ENCODE measurements at places on chromosomes 1 and 21. TPM values are rescaled to one million over a fixed set of nuclear protein-coding genes. Genes with fewer than 3 reads are reported as not detected.

NEK2 gene
- 46.1 TPM for total RNA-seq

CYYR1 gene
- not detected for total RNA-seq

CEP85 gene
- total RNA-seq, result 35.5 TPM

CD1E gene
- not detected for total RNA-seq

ITLN2 gene
- not detected for total RNA-seq

GRCh38 chr1:60753036-60753900 is 329.1 kb upstream of the NFIA start:
- DNase-seq, result no peak
- H3K4me3 ChIP-seq, result no peak overlapping the region
- H3K27me3 ChIP-seq, result no peaks in the 10 kb centered on the region
- no peaks in the 10 kb centered on the region for H3K36me3 ChIP-seq
- H3K27ac ChIP-seq, result no peak overlapping the region
- H3K4me1 ChIP-seq, result no peaks in the 10 kb centered on the region

- no peak overlapping the region for H3K4me3 ChIP-seq
- DNase-seq, result no peak
- peaks cover 2% of the 10 kb centered on the region for H3K27me3 ChIP-seq
- H3K4me1 ChIP-seq, result peaks cover 6% of the 10 kb centered on the region
Observed at GRCh38 chr1:94871031-94871430, 50.9 kb downstream of the SLC44A3 start.

GRCh38 chr21:33018707-33019465 is 6.8 kb upstream of the OLIG2 start:
- peaks cover 16% of the 10 kb centered on the region for H3K4me1 ChIP-seq
- no peak overlapping the region for H3K4me3 ChIP-seq
- H3K27me3 ChIP-seq, result peaks cover 83% of the 10 kb centered on the region
- H3K27ac ChIP-seq, result no peak overlapping the region
- peaks cover 3% of the 10 kb centered on the region for H3K36me3 ChIP-seq

DNA sequence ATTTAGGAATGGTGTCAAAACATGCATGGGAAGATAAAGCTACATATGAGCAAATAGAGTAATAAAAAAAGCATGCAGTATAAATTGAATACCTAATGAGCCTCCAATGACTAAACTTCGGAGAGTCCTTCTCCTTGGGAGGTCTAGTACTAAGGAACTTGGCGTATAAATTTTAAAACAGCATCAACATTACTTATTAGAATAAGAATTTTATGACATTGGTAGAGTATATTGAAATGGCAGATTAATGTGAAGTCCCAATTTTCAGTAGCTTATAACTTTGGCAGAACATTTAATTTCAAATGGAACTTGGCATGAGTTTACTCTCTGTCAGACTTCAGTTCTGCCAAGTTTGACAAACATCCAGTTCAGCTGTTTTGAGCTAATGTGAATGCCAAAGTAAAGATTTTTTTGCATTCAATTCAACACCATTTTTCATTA is 104.7 kb upstream of the RGS18 start:
- no peaks in the 10 kb centered on the region for H3K4me1 ChIP-seq
- H3K27ac ChIP-seq, result no peak overlapping the region
- H3K36me3 ChIP-seq, result no peaks in the 10 kb centered on the region
- no peak overlapping the region for H3K4me3 ChIP-seq
- DNase-seq, result no peak
- no peaks in the 10 kb centered on the region for H3K27me3 ChIP-seq

DNA sequence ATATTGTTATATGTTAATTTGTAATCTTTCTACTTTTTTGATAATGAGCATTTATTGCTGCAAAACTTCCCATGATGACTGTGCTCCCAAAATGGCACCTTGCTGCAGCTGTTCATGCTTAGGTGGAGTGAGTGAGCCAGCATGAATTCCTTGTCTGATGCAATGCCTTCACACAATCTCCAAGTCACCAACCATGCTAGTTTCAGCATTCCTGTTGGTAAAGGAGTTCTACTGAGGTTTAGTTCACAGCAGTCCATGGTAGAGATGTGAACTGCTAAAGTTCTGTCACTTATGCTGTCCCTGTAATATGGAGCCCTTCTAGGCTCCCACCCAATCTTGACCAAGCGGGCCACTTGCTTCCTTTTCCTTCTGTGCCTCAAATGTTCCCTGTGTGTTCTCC is 26.2 kb upstream of the PRKACB start:
- H3K36me3 ChIP-seq, result no peaks in the 10 kb centered on the region
- DNase-seq, result no peak
- no peaks in the 10 kb centered on the region for H3K27me3 ChIP-seq
- peaks cover 8% of the 10 kb centered on the region for H3K4me1 ChIP-seq
- no peak overlapping the region for H3K27ac ChIP-seq

- H3K27ac ChIP-seq, result no peak overlapping the region
- DNase-seq, result no peak
- H3K27me3 ChIP-seq, result no peaks in the 10 kb centered on the region
- no peaks in the 10 kb centered on the region for H3K4me1 ChIP-seq
- H3K36me3 ChIP-seq, result no peaks in the 10 kb centered on the region
- no peak overlapping the region for H3K4me3 ChIP-seq
Observed at GRCh38 chr1:52266507-52266906, 99.5 kb downstream of the CC2D1B start.

- no peaks in the 10 kb centered on the region for H3K36me3 ChIP-seq
- no peak for DNase-seq
- H3K27me3 ChIP-seq, result no peaks in the 10 kb centered on the region
- H3K4me1 ChIP-seq, result no peaks in the 10 kb centered on the region
Observed at GRCh38 chr1:69551476-69552324, 16.0 kb upstream of the LRRC7 start.

DNA sequence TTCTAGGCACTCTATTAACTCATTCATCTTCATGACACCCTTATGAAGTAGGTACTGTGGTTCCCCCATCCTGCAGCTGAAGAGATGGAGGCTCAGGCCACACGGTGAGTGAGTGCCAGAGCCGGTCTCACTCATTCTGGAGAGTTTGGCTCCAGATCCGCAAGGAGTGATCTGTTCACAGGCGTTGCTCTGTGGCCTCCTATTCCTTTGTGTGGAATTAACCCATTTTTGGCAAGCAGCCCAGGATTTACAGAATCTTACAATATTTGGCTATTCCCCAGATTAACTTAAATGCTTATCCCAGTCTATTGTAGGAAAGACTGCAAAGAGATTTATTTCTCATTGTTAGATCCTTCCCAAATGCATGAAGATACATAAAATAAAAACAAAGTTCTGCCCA is 29.6 kb downstream of the KIAA0040 start:
- H3K36me3 ChIP-seq, result peaks cover 89% of the 10 kb centered on the region
- no peak overlapping the region for H3K4me3 ChIP-seq
- no peak for DNase-seq
- H3K4me1 ChIP-seq, result peaks cover 21% of the 10 kb centered on the region
- no peak overlapping the region for H3K27ac ChIP-seq

DNA sequence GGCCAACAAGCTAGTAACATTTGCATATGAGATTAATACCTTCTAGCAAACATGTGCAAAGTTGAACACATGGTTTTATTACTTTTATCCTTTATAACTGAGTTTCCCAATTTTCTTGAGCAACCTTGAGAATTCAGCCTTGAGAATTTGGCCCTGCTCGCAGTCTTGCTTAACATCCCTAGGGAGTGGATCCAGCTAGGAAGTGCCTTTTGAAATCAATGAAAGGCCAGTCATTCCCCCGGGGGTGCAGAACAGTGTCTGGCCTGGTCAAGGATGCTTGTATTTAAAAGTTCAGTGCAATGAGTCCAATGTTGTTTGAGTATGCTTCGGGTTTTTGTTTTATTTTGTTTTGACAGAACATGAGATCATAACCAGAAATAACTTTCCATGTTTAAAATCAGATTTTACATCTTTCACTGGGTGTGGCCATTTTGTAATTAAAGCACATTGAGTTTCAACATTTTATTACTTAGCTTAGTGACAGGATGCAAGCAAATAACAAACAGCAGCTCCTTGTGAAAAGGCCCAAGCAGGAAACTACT is 16.7 kb downstream of the PALMD start:
- no peaks in the 10 kb centered on the region for H3K4me1 ChIP-seq
- no peak for DNase-seq
- H3K27me3 ChIP-seq, result peaks cover 9% of the 10 kb centered on the region
- no peaks in the 10 kb centered on the region for H3K36me3 ChIP-seq
- H3K4me3 ChIP-seq, result no peak overlapping the region
- H3K27ac ChIP-seq, result no peak overlapping the region

DNA sequence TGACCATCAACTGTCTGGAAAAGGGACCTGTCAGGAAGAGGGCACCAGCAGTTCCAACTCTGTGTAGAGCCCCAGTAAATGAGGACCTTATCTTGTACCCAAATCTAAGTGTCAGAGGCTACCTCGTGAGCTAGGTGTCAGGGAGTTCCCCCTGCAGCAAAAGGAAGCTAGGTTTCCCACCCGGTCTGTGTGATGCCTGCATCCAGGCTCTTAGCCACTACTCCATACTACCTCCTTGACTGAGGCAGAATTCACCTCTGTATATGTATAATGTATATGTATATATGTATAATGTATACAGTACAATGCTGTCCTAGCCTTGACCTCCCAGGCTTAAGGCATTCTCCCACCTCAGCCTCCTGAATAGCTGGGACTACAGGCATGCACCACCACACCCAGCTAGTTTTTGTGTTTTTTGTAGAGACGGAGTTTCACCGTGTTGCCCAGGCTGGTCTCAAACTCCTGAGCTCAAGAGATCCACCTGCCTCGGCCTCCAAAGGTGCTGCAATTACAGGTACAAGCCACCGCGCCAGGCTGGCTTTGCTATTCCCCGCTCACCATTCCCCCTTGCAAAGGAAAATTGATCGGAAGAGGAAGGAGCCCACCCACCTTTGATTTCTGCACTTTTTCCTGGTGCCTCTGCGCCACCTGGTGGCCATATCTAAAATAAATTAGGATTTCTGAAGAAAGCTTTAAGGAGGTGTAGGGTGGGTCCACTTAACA is 15.7 kb upstream of the LUZP1 start:
- DNase-seq, result peak; percentile 22
- peaks cover 14% of the 10 kb centered on the region for H3K27me3 ChIP-seq
- H3K4me1 ChIP-seq, result peaks cover 8% of the 10 kb centered on the region
- H3K27ac ChIP-seq, result no peak overlapping the region

GRCh38 chr1:192657760-192658159 is 21.8 kb downstream of the RGS13 start:
- H3K4me3 ChIP-seq, result no peak overlapping the region
- H3K4me1 ChIP-seq, result peaks cover 4% of the 10 kb centered on the region
- no peak overlapping the region for H3K27ac ChIP-seq
- DNase-seq, result no peak
- H3K36me3 ChIP-seq, result no peaks in the 10 kb centered on the region
- H3K27me3 ChIP-seq, result peaks cover 6% of the 10 kb centered on the region

DNA sequence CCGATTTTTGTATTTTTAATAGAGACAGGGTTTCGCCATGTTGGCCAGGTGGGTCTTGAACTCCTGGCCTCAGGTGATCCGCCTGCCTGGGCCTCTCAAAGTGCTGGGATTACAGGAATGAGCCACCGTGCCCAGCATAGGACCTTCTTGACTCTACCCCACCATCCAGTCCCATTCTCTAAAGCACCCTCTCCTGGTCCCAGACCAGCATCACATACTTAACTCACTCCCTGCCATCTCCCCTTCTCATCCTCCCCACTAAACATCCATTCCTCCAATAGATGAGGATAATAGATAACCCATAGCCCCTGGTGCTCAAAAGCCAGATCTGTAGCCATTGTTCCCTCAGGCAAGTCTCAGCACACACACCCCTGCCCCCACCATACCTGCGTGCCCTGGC is 2.1 kb downstream of the ENTREP3 start:
- H3K27me3 ChIP-seq, result no peaks in the 10 kb centered on the region
- DNase-seq, result no peak
- H3K4me3 ChIP-seq, result peak overlapping the region; percentile 78
- peaks cover 15% of the 10 kb centered on the region for H3K36me3 ChIP-seq
- H3K4me1 ChIP-seq, result peaks cover 41% of the 10 kb centered on the region

DNA sequence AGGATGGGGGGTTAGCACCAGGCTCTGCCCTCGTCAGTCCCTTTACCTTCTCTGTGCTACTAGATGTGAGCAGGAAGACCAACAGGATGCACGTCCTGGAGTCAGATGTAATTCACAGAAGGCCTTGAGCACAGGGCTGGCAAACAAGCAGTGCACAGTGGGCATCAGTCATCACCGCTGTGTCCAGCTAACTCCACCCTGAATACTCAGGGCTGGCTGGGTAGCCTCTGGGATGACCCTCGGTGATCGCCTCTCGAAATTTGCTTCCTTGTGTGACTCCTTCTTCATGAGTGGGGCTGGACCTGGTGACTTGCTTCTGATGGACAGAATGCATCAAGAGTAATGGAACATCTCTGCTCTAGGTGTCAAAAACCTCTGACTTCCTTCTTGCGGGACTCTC is 92.2 kb upstream of the TMPRSS2 start:
- H3K36me3 ChIP-seq, result no peaks in the 10 kb centered on the region
- H3K27ac ChIP-seq, result no peak overlapping the region
- peaks cover 2% of the 10 kb centered on the region for H3K27me3 ChIP-seq

DNA sequence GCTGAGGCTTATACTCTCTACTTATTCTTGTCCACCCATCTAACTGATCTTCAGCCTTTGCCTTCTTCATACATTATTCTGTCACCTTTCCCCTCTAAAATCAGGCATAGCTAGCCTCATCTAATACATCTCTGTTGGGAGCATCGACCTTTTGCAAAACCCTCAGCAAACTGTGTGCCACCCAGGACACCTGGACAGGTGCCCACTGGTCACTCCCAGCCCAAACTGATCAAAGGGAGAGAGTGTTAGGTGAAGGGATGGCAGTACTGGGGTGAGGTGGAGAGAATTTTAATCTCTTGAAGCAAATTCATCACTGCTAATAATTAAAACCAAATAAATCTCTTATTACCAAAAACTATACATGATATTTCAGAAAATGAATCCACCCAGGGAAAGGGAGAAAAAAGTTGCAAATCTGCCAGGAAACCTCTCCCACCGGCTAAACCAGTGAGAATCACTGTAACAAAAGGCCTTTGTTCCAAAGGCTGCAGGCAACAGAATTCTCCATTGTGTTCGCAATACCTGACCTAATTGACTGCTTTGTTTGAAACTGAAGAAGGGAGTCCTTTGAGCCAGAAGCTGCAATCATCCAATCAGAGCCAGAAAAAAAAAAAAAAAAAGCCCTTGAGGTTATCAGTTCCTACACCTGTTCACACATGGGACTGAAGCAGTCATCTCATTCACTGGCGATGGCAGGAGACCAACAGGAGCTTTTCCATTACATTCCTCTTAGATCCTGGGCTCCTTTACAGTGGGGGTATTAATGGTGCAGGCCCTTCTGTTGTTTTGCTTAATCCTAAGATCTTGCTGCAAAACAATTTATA is 172.6 kb downstream of the APP start:
- H3K4me1 ChIP-seq, result peaks cover 6% of the 10 kb centered on the region
- no peaks in the 10 kb centered on the region for H3K27me3 ChIP-seq
- H3K4me3 ChIP-seq, result no peak overlapping the region
- no peak for DNase-seq
- no peak overlapping the region for H3K27ac ChIP-seq
- H3K36me3 ChIP-seq, result no peaks in the 10 kb centered on the region
